Tibial nerve (tissue), 4 donors: ENCODE measurements at places on chromosomes 16 and 17. TPM values are rescaled to one million over a fixed set of nuclear protein-coding genes. Genes with fewer than 3 reads are reported as not detected.

KRT32 gene
- total RNA-seq = not detected

TERB1 gene
- not detected for total RNA-seq

PLEKHH3 gene
- 37.5 TPM for total RNA-seq

TK2 gene
- total RNA-seq = 81.8 TPM

RNF135 gene
- 48.3 TPM for total RNA-seq

GRCh38 chr16:70770626-70771552, 30.1 kb downstream of the VAC14 start:
- DNase-seq = peak; percentile 45
- no peaks in the 10 kb centered on the region for H3K36me3 ChIP-seq
- no peaks in the 10 kb centered on the region for H3K4me1 ChIP-seq
- no peak overlapping the region for H3K4me3 ChIP-seq
- H3K27ac ChIP-seq = no peak overlapping the region
- H3K27me3 ChIP-seq = no peaks in the 10 kb centered on the region
